ENCODE measurements at places on chromosomes 3 and 15.

DNA sequence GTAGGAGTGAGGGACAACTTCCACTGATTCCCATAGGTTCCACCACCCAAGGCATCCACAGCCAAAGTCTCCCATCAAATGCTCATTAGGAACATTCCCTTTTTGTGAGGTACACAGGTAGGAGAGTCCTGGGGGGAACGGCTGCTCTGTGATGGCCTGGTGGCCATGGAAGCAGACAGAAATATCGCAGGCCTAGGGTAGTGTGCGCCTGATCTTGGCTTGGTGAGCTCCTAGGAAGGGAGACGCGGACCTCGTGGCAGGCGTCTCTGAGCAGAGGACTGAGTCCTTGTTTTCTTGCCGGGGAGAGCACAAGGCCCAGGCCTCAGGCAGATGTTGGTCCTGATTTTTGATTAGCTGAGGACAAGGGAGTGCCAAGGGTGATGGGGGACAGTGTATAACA is 99.5 kb downstream of the SNRPN start:
- no peak for DNase-seq

DNA sequence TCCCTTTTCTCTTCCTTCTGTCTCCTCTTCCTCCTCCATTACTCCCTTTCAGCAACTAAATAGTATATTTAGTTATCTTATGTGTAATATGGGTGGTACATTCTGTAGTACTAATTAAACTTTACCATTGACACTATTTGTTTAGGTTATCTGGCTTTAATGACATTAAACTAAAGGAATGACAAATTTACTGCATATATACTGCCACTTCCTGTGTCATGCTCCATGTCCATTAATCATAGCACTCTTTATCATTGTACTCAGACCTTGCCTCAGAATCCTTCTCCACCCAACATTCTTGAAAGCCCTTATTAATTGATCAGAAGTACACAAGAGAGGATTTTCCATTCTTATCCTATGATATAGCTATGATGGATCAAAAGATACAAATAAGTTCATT is 244.2 kb downstream of the NAALADL2 start:
- DNase-seq = no peak

DNA sequence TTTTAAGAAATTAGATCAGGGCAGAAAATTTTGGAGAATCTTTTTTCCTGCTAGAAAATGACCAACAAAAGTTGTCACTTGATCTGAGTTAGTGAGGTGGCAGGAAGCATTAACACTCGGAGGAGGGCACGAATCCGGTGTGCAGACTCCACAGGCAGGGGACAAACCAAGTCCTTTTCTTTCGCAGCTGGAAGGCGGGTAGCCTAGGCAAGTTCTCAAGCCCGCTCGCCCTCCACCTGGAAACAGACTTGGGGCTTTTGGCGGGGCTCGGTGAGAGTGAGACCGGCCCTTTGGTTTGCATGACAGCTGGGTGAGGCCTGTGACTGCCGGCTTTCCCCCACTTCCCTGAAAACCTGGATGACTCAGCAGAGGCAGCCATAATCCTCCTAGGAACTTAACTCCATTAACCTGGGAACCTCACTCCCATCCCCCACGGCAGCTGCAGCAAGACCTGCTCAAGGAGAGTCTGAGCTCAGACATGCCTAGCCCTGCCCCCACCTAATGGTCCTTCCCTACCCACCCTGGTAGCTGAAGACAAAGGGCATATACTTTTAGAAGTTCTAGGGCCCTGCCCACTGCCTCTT is 134.8 kb downstream of the MFSD1 start:
- no peak for DNase-seq

GRCh38 chr3:126930936-126931600 is 51.8 kb upstream of the PLXNA1 start:
- no peak for DNase-seq

- DNase-seq = no peak
Observed at GRCh38 chr3:99473321-99473751, 165.1 kb upstream of the COL8A1 start.

DNA sequence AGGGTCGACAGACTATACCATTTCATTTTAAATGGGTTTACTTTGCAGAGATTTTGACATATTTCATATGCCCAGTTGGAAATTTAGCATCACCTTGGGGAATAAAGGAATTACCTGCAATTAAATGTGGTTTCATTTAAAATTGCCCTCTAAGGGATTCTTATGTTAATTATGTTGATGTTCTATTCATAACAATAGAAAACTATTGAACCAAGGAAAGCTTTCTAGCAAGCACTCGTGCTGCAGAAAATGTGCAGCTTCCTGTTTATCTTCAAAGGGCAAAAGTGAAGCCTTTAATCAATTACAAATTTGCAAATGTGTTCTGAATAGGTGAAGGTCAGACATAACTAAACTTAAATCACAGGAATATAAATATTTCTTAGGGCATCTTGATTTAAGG is 352.1 kb downstream of the CHST2 start:
- no peak for DNase-seq

DNA sequence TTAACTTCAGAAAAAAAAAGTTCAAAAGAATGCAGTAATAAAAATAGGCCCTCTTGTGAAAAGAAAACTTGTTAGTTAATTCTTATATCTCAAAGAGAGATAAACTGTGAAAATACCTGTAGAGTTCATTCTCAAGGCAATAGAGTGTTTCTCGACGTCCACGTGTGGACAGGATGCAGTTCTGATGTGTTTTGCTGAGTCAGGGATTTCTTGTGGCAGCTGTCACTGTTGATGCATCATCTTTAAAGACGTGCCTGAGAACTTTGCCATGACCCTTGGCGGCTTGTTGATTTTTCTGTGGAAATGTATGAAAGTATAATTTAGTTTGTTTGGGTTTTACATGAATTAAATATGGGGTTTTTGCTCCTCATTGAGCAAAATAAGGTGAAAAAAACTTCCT is 702.2 kb downstream of the NLGN1 start:
- no peak for DNase-seq

GRCh38 chr3:14633819-14634424 is 17.6 kb upstream of the CCDC174 start:
- peak; percentile 70 for DNase-seq

DNA sequence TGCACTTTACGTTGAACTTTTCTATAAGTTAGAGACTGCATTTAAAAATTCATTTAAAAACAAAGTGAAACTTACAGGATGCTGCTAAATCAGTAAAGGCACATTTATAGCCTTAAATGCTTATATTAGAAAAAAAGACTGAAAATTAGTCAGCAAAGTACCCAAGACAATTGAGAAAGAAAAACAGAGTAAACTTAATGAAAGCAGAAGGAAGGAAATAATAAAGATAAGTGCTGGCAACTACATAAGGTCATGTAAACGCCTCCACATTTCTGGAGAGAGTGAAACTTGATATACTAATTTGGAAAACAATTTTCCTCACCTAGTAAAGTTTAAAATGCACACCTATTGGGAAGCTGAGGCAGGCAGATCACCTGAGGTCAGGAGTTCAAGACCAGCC is 58.2 kb upstream of the ACAN start:
- no peak for DNase-seq

DNA sequence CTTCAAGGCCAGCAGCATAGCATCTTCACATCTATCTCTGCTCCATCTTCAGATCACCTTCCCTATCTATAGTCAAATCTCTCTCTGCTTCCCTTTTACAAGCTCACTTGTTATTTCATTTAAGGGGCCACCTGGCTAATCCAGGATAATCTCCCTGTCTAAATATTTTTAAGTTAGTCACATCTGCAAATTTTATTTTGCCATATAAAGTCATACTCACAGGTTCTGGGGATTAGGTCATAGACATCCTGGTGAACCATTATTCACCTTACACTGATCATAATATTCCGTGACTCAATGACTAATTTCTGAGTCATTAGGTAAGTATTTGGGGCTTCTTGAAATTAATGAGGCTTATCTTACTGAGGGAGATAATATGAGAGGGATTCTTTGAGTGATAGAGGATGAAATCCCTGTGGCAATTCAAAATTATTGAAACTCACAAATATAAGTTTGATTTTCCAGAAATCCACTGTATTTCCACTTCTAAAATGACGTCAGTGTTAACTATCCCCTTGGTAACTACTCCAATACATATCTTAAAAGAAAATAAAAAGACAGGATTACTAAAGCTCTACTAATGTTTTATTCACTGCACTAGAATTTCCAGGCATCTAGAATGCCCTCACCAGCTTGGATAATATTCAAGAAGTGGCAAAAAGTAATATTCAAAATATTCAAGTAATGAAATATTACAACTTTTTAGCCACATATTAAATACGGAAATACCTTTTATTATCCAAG is 93.7 kb upstream of the RBMS3 start:
- DNase-seq = no peak

DNA sequence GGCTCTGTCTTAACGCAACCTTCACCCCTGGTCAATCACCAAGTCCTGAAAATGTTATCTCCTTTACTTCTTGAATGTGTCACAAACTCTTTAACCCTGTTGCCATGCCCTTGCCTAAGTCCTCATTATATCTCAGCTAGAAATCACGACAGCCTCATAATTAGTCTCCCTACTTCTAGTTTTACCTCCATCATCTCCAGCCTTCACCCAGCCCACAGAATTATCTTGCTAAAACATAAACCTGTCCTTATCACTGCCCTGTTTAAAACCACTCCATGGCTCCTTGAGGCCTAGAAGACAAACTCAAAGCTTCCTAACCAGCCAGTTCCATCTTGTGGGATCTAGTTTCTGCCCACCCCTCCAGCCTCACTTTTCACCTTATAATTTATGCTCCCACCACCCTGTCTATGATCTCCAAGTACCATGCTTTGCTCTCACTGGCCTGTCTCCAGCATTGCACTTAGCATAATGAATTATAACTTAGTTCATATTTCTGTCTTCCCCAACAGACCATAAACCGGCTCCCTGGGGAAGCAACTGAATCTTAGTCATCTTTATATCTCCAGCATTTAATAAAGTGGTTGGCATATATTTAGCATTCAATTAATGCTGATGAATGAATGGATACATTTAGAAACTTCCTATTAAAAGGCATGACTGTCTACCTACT is 39.2 kb downstream of the GPR176 start:
- no peak for DNase-seq

GRCh38 chr3:160038862-160039562 is 50.4 kb downstream of the IL12A start:
- DNase-seq = peak; percentile 40

- DNase-seq = no peak
Observed at GRCh38 chr3:14845180-14845579, 26.4 kb downstream of the FGD5 start.

DNA sequence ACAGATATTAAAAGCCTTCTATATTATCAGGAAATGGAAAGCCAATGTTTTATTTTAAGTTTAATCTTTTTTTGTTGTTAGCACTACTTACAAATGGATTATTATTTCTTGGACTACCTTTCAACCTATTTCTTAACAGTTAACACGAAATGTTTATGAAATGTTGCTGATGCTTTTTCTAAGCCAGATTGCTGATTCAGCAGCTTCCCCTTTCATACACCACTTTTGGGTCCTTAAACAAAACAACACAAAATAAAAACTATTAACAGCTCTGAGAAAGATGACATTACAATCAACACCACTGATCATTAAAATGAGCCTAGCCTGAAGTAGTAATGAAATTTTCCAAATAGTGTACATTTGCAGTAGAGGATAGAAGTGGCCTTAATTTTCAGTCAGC is 99.2 kb upstream of the VEPH1 start:
- DNase-seq = no peak

- DNase-seq = no peak
Observed at GRCh38 chr3:20909511-20909910, 723.5 kb upstream of the SGO1 start.

DNA sequence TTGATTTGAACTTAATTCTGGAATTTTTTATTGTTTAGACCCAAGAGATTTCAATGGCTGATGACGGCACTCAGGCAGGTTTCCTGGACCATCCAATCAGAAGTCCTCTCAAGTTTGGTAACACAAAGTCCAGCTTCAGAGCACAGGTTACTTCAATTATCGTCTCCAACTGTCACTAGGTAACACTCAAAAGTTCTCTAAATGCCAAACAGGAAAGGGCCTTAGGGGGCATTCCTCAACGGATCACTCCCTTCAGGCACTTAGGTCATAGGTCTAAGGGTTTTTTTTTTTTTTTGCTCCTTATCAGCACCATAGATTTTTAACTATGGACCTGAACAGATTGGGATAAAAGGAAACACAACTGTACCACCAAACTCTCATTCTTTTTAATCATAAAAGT is 85.8 kb downstream of the MEIS2 start:
- DNase-seq = no peak

GRCh38 chr3:177921153-177921552 is 615.1 kb upstream of the KCNMB2 start:
- DNase-seq = no peak

DNA sequence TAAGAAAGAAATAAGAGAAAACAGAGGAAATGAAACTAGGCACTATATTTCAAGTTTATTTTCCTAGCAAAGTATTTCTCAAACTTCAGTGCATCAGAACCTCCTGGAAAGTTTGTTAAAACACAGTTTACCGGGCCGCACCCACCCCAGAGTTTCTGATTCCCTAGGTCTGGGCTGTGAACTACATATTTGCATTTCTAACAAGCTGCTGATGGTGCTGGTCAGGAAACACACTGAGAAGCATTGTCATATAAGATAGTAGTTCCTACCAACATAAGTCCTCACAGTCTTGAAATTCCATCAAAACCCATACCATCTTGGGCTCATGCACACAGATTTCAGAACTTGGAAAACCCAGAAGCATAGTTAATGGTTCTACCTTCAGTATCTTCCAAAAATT is 8.3 kb downstream of the SLC9A9 start:
- DNase-seq = no peak

DNA sequence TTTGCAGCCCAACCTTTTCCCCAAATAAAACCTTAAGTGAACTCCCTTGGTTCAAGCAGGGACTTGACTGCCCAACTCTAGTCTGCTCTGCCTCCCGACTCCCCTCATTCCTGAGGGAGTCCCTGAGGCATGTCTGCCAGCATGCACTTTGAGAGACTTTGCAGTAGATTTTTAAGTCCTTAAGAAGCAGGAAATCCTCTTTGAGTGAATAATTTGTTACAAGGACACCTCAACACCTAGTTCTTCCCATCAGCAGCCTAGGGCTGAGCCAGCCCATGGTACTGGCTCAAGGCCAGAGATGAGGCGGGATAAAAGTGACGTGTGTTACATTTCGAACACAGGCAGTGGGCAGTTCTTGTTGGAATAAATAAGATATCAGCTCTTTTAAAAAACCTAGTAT is 204.3 kb upstream of the SLC2A2 start:
- DNase-seq = no peak

- DNase-seq = no peak
Observed at GRCh38 chr3:171788546-171789351, 21.5 kb downstream of the PLD1 start.

GRCh38 chr3:123678108-123678511 is 93.3 kb upstream of the HACD2 start:
- no peak for DNase-seq

DNA sequence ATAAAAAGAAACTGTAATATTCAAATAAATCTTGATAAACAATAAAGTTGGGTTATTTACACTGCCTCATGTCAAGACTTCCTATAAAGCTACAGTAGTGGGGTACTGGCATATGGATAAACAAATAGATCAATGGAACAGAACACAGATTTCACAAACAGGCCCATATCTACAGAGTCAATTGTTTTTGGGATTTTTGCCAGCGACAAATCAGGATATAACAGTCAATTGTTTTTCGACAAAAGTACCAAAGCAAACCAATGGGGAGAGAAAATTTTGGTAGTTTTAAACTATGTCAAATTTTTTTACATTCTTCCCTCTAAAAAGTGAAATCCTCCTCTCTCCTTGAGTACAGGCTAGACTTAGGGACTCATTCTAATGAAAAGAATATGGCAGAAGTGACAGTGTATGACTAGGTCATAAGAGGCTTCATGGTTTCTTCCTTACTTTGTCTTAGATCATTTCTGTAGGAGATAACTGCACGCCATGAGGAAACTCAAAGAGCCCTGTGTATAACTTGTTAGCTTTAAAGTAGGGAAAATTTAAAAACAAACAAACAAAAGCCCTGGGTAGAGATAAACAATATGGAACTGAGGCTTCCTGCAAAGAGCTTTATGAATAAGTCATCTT is 16.9 kb downstream of the IP6K1 start:
- DNase-seq = no peak
